GF-D8 (cell line): ENCODE measurements at places on chromosomes 5 and 9.

DNA sequence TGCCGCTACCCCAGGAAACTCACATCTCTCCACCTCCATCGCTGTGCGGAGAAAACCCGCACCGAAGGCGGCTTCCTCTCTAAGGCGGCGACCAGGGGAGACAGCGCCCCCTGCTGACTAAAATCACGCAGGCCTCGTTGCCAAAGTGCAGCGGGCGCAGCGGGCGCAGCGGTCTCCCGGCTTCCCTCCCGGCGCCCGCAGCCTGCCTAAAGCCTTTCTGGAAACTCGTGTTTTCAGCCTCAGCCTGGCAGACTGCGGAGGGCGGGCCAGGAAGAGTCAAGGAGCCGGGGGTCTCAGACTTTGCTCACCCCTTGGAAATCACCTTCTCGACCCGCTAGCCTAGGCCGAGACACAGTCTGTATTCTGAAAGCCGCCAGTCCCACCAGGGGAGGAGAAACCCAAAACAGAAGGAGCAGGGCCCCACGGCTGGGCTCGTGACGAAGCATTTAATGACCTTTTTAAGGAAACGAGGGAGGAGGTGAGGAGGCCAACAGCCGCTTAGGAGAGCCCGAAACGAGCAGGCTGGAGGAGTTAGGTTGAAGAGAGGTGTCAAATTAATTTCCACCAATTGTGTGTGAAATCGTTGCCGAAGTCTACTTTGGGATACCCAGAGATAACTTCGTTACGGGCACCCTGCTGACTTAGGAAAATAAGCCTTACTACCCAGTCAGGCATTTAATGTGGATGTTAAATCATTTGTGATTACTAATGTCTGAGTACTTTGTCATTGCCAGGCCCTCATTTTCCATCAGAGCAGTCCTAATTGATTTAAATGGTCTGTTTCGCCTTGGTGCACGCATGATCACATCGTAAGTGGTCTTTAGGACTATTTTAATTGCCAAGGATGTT lies 7.3 kb upstream of the FOXB2 start:
- no peak for DNase-seq

DNA sequence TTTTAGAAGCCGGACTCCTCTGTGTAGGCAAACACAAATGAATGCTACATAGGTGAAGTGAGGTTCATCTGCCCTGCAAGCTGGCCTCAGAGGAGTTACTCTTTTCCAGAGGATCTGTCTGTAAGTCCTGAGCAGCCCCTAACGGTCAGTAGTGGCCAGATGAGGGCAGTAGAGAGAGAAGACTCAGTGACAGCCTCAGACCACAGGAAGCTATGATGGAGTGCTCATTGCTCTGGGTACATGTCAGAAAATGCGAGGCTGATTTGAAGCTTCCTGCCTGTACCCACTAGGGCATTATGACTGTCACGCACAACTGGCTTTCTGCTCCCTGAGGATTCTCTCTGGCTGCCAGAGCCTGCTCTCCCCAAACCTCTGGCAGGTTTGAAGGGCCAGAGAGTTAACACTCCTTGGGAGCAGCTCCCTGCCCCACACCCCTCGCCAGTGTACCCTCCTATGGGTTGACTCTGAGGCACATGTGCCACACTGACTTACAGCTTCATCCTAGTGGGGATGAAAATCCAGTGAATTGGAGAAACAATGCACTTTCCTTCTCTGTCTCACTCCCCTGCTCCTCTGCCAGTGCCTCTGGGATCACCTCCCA lies 141.5 kb downstream of the GABRG2 start:
- no peak for DNase-seq

GRCh38 chr9:21904371-21904770 lies 89.8 kb downstream of the CDKN2A start:
- DNase-seq, result no peak

DNA sequence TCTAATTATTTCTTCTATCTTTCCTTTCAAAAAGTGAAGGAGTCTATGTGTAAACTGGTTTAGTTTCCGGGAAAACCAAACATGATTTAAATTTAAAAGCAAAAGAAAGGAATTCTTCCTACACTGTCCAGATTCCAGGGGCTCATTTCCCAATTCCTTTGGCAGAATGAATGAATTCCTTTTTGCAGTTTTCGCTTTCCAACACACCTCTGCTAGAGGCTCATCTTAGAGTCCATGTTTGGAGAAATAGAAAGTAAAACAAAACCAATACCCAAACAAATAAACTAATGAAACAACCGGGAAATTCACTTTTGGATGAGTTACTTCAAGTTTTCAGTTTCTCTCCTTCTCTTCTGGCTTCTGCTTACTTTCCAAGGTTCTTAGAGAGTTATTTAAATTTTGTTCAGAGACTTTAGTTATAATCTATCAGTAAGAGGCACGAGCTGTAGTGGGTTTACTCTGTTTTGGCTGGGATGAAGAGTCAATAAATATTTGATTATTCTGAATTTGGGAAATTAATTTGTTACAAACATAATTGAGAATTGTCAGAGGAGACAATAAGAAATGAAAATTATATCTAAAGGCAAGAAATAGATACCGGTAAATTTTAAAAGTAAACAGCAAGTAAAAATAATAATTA lies 365.0 kb upstream of the CDH9 start:
- DNase-seq, result no peak

GRCh38 chr5:69224520-69224919 lies 10.2 kb upstream of the CDK7 start:
- no peak for DNase-seq

DNA sequence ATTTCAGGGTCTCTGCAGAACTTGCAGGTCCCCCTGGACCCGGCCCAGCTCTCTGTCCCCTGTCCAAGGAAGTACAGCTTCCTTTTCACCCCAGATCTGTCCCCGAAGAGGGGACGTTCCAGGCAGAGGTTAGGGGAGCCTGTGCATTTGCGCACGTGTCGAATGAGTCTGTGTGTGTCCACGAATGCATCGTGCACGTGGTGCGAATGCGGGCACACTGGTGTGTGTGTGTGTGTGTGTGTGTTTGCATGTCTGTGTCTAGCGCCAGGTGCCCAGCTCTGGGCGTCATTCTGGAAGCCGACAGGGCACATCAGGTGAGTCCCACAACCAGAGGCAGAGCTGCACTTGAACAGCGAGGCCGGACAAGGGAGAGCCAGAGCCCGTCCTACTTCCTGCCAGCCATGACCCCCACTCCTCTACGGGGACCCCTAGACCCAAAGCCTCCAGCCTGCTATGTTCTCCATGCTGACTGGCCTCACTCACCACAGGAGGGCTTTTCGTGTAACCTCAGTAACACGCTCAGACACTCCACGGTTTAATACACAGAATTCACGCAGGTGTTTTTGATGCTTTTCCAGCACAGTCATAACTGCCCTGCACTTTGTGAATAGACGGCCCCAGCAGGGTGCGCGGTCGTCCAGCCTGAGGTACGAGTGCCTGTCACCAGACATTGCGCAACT lies 41.3 kb upstream of the CACNA1B start:
- no peak for DNase-seq

DNA sequence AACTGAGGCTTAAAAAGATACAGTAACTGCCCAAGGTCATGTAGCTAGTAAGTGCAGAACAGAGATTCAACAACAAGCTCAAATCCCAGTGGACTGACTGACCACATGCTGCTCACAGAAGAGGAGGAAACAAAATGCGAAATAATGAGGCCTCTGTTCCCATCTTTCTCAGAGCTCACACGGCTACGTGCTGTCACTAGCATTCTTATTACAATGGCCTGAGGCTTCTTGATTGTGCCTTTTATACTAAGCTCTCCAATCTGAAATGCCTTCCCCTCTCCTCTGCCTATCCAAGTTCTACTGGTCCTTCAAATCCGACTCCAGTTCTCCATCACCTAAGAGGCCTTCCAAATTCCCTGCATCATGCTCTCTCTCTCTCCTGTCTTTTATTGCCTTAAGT lies 26.0 kb downstream of the SGTB start:
- DNase-seq, result no peak

DNA sequence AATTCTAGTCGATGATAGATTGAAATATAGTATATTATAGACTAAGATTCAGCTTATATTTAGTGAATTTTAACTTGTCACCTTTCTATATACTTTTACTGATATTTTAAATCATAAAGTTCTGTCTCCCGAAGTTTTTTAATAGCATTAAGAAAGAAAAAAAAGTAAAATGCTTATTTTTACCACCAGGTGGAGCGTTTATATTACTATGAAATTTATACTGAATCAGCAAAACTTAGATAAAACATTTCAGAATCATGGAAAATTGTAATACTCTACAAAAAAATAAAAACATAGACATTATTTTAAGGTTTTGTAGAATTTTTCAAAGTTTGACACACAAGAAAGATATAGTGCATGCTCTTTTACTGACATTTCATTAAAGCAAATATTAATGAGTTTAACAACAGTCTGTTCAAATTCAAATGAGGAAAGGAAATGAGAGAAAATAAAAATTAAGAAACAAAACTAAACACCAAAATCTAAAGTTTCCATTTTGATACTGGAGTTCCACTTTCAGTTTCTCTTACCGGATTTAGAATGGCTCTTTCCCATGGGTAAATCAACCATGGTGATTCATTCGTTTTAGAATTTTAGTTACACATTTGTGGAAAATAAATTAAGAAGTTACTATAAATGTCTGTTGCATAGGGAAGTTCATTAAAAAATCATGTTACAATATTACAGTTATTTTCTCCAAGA lies 1035.3 kb downstream of the CDH12 start:
- no peak for DNase-seq

DNA sequence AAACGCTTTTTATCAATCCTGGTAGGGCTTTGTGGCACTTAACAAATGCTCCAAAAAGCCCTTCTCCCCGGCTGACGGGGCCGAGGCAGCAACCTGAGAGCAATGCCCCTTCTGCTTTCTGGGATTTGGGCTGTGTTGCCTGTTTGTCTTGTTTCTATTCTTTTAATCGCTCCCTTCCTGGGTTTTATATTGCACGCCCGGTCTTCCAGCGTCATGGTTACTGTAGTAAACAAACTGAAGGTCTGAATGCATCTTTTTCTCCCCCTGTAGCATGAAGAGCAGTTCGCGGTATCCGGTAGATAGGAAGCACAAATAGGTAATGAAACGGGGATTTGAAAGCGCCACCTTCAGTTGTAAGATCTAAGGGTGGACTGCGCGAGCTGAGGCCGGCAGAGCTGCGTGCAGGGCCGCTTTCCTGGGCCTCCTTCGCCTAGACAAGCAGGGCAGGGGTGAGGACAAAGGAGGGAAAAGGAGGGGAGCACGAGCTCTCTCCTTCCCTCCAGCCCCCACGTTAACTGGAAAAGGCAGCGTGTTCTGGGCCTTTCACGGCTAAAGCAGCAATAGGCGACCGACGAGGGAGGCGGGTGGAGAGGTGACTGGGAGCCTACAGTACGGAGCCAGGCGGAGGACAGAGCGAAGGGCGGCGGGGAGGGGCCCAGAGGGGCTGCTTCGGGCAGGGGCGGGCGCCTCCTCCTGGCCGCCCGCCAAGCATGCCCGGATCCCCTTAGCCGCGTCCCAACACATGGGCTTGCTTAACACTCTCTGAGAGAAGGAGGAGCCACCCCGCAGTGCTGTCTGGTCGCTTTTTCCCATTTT lies 49.3 kb upstream of the ZNF366 start:
- no peak for DNase-seq

DNA sequence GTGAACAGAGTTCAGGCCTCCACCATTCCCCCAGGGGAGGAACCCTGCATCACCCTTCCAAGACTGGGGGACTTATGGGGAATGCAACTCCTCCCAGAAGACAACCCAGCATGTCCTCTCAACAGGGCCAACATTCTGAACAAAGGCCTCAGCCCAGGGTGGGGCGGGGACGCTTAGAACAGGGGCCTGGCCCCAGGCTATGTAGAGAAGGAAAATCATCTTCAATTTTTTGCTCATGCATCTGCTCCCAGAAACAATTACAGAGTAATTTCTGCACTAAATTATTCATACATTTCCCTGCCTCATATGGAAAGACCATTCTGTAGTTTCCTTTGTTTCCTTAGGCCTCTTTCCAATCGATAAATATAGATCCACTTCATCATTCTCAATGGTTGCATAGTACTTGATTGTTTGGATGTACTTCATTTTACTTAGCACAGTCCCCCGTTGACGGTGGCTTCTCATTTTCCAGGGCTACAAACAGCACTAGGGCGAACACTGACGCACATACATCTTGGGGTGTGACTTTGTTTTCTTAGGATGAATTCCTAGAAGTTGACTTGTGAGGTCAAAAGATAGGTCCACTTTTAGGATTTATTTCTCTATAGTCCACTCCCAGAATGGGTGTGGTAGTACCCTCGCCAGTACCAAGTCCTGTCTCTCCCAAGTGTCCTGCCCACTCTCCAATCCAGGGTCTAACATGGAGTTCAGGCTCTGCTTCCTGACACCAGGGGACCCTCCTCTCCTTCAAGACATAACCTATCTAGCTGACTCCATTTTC lies 27.2 kb upstream of the SMU1 start:
- no peak for DNase-seq

GRCh38 chr9:8338767-8339510 lies 539.4 kb upstream of the DMAC1 start:
- DNase-seq, result no peak

GRCh38 chr5:92605591-92605990 lies 975.4 kb downstream of the NR2F1-AS1 start:
- DNase-seq, result no peak

DNA sequence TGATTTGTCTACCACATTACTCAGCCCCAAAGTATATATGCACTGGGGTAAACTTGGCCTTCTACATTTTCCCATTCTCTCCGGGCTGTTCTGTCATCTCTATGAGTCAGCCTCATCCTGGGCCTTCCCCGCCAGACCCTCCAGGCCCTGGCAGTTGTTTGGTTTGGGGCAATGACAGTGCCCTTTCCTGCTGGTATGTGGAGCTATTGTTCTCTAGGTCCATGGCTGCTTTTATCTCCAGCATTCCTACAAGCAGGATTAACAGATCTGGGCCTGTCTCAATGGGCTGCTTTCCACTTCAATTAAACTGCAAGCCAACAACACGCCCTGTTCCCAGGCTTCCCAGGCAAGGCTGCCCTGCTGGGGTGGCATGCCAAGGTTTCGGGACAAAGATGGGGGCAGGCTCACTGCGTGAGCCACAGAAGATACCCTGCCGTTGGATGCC lies 136.4 kb downstream of the SLIT3 start:
- no peak for DNase-seq

DNA sequence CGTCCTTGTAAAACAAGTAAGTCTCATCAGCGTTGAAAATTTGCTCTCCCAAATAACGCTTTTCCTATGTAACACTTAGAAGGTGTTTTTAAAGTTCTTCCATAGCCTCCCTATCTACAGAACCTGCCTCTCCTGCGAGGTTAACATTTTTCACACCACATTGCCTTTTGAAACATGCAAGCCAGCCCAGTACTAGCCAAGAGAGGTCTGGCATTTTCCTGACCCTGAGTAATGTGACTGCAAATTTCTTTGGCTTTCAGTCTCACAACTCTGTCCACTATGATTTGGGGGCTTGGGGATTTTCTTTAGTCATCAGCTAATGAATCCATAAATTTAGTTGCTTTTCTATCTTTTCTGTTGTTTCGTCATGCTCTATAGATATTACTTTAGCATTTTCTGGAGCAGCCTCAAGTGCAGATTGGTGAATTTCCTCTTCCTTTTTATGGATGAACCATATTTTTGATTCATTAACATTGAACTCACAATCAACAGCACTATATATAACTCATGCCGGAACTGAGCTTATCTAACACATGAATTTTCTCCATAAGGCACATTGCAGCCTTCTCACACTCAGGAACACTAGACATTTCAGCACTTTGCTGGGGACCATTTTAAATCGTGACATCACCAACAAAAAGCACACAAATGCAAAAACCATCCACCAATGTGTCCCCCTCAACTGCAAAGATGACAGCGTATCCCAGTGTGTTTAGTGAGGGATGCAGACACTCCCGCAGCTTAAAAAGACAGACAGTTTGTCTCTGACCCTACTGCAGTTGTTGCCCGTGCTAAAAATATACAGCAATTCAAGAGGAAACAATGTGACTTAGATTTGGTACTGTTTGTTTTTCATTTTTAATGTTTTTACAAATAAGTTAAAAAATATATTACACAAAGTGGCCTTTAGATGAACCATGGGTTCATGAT lies 77.2 kb upstream of the SPATA31C2 start:
- DNase-seq, result no peak
